ENCODE measurements at places on chromosomes 3 and 15.

- DNase-seq, result no peak
These were observed 245.1 kb downstream of the PCCB start for GRCh38 chr3:136495213-136495612.

DNA sequence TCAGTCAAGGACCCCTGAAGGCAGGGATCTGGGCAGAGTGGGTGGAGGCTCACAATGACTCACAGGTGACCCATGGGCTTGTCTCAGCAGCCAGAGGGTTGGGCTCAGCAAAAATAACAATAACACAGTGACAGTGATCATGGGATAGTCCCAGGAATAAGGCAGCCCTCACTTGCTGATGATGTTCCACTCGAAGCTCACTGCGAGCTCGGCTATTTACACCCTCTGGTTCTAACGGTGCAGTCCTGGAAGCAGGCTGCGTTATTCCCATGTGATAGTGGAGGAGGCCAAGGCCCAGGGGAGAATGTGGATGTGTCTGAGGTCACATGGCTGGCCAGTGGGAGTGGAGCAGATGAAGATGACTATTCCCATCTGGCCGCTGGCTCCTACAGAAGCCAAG, 16.2 kb downstream of the CCDC33 start:
- no peak for DNase-seq

DNA sequence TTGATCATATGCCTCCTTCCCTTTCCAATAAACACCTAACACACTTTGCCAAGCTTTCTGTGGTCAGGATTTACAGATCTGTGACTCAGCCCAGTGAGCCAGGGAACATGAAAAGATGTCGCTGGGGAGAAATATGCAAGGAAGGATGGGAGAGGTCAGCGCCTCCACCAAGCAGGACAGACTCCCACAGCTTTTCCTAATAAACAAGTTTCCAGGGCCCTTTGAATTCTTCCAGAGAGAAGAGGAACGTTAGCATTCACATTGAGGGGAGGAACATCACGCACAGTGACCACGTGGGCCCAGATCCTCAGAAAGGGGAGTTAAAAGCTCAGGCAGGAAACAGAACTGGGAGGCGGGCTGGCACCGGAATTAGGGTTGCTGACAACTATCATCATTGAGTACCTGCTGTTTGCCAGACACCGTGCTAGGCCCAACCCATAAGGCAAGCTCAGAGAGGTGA, 33.3 kb upstream of the MRPS22 start:
- no peak for DNase-seq

GRCh38 chr3:194979173-194979572, 291.8 kb downstream of the XXYLT1 start:
- no peak for DNase-seq

DNA sequence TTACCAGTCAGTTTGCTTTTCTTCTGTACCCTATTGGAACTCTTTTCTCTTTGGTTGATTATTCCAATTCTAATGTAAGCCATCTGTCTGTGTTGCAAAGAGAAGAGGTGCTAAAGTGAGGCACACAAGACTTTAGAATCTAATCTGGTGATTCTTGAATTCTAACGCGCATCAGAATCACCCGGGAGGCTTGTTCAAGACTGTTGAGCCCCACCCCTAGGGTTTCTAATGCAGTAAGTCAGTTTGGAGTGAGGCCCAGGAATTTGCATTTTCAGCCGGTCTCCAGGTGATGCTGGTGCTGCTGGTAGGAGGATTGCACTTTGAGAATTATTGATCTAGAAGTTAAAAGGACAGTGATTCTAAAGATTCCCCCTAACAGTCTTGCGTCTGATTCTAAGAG, 185.3 kb upstream of the CHRM5 start:
- no peak for DNase-seq

DNA sequence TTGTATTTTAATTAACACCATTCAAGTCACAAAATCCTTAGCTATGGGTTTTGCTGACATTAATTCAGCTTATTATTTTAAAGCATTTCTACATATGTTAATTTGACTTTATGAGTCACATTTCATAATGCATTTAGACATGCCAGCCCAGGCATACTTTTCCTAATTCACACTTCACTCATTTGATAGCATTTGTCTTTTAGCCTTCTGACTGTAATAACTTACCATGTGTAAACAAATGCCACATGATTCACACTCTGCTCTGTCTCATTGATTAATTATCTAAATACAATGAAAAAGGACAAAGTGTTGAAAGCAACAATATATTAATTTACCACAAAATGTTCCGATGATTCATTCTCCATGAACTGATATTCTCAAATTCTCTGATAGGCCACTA, 927.8 kb upstream of the EPHA6 start:
- DNase-seq, result no peak

- no peak for DNase-seq
These were observed 3.0 kb upstream of the TFDP2 start for GRCh38 chr3:142152384-142152783.

DNA sequence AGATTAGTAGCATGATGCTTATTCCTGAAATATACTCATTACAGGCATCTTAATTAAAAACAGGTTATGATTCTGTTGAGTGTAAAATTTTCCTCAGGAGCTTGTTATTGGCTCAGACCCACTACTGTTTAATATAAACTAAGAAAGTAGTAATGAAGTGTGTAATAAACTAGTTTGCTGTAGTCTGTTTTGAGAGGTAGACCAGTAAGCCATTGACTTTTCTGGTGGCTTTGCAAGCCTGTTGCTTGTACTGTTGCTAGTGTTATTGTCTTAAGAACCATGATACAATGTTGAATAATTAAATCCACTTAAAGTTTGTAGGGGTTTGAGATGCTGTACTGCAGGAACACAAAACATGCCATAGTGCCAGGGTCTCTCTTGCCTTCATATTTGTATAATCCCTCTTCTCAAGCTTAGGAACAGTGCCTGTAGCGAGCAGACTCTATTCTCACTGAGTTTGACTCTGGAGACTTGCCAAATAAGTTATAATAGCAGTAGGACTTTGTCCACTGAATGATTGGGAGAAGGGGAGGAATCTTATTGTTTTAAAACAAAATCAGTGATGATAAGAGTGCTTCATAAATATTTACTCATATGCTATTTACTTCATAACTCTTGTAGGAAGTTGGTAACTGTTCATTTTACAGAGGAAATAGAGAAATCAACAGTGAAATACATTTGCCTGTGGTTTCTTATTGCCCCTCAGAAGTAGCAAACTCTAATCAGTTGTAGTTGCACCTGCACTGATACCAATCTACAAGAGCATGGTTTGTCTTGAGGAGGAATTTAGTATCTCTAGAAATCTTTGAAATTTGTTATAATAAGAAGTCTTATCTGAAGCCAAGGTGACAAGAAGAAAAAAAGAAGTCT, 13.4 kb downstream of the TCF12 start:
- no peak for DNase-seq

- DNase-seq, result no peak
These were observed 16.3 kb downstream of the GCSAM start for GRCh38 chr3:112116748-112117186.

- DNase-seq, result no peak
These were observed 9.4 kb downstream of the DAZL start for GRCh38 chr3:16595778-16596177.

DNA sequence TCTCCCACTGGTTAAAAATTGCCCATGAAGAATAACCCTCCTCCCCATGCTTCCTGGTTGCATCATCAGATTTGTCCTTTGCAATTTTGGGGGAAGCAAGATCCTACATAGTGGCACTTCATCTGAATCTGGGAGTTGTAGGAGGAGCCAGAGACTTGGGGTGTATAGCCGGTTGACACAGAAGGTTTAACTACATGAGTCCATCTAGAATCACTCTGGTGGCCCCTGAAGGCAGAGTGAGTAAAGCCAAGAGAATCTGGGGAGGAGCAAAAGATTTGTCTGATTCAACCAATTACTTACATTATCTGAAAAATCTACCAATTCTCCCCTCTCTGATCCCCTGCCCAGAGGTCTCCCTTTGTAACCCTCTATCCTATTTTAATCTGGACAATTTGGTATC, 50.1 kb downstream of the SYN2 start:
- DNase-seq, result no peak

DNA sequence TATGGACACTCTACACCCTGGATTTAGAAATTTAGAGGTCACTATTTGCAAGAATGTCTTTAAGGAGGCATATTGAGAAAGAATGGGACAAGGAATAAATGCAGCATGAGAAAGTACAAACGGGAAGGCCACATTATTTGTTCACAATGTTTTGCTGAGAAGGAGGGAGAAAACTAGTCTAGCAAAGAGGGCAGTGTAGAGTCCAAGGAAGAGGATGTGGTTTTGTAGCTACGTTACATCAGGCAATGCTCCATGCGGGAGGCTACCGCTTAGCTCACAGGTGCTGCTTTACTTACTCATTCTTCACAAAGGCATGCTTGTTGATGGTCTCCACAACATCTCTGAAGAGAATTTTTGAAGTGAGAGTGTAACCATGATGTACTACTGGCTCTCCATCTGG, 191.1 kb downstream of the PLCH1 start:
- DNase-seq, result no peak

DNA sequence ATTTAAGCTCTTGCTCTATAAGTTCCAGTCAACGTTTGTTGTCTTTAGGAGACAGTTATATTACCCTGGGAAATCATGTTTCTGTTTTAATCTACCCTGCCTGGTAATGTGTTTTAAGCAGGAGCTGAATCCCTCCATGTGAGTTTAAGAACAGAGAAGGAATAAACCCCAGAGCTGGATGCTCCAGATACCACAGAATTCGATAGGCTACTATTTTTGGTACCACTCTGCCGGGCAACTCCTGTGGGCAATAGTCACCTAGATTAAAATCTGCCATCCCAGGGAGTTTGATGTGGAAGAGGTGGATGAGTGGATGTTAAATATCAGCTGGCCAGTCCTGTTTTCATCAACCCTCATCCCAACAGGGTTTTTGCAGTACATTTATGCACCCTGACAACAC, 20.4 kb downstream of the NUDT16 start:
- no peak for DNase-seq

GRCh38 chr15:80951941-80952340, 37.7 kb downstream of the MESD start:
- DNase-seq, result no peak

- DNase-seq, result no peak
These were observed 582.8 kb downstream of the PDCD6IP start for GRCh38 chr3:34381243-34381642.

DNA sequence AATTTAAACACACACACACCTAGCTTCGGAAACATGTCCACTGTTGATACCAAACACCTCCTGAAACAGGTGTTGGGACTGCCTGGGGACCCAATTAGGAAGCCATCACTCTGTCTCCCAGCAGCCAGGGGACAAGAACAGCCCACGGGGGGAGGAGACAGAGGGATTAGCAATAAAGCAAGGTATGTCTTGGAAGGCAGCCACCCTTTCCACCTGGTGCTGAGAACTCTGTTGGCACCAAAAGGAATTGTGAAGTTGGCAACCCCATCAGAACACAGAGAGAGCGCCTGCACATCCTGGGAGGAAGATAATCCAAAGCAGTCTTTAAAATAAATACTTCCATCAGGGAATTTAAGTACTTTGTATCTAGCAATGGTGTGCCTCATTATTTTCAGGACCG, 111.0 kb downstream of the ADAMTS17 start:
- no peak for DNase-seq

DNA sequence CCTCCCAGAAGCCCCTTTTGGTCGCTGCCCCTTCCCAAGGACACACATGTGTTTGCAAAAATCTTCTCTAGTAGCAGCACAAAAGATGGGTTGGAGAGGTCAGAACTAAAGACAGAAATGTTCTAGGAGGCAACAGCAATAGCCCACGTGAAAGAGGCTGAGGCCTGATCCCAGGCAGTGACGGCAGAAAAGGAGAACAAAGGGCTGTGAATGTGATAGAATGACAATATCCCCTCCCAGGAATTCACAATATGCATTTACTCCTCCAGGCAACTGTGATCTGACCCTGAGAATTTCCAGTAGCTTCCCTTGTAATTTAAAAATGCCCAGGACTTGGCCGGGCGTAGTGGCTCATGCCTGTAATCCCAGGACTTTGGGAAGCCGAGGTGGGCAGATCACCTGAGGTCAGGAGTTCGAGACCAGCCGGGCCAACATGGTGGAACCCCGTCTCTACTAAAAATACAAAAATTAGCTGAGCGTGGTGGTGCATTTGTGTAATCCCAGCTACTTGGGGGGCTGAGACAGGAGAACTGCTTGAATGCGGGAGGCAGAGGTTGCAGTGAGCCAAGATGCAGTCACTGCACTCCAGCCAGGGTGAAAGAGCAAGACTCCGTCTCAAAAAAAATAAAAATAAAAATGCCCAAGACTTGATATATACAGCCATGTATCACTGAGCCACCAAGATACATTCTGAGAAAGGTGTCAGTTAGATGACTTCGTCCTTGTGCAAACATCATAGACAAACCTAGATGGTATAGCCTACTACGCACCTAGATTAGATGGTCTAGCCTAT, 43.6 kb upstream of the PIAS1 start:
- no peak for DNase-seq

DNA sequence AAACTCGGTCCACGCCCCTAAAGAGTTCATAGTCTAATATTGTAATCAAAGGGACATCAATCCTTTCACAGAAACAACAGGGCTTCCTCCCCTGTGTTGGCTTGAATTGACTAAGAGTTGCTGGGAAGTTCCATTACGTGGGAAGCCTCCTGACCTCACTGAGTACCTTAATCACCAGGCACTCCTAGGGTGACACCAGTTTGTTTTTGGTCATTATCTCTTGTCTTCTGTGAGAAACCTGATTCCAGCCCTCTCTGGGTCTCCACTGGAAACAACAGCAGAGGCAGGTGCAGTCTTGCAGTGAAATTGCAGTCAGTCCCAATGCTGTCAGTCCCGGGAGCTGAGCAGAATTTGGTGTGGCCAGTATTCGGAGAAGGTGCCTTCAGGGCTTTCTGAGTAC, 55.4 kb downstream of the BOC start:
- no peak for DNase-seq

- no peak for DNase-seq
These were observed 78.9 kb downstream of the IQSEC1 start for GRCh38 chr3:12994357-12994606.

- no peak for DNase-seq
These were observed 39.1 kb downstream of the SCAPER start for GRCh38 chr15:76866008-76866407.

DNA sequence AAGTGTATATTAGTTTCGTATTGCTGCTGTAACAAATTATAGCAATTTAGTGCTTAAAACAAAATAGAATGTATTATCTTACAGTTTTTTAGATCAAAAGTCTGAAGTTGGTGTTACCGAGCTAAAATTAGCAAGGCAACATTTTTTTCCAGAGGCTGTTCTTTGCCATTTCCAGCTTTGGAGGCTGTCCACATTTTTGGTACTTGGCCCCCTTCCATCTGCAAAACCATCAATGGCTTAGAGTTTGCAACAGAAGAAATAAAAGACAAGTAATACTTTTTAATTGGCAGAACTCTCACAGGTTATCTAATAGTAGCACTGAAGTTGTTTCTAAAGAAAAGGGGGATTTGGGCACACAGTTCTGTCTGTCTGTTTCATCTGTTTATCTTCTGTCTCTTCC, 1248.5 kb downstream of the ROBO1 start:
- DNase-seq, result no peak

- DNase-seq, result no peak
These were observed 128.3 kb downstream of the SMAD6 start for GRCh38 chr15:66830358-66830757.

- no peak for DNase-seq
These were observed 31.1 kb downstream of the TPM1 start for GRCh38 chr15:63073497-63074172.

Measured in hematopoietic multipotent progenitor cell (in vitro differentiated cells).